Lower lobe of right lung (tissue), 2 donors: ENCODE measurements at places on chromosomes 7 and 10. TPM values are rescaled to one million over a fixed set of nuclear protein-coding genes. Genes with fewer than 3 reads are reported as not detected.

The MLLT10 gene
- total RNA-seq: 48.8 TPM

The STYXL1 gene
- 25.6 TPM for total RNA-seq

The WAPL gene
- 38.2 TPM for total RNA-seq

The C10orf143 gene
- 3.7 TPM for total RNA-seq

The TRIM50 gene
- total RNA-seq: not detected

The CALML3 gene
- not detected for total RNA-seq

The EN2 gene
- not detected for total RNA-seq

The MSS51 gene
- 2.7 TPM for total RNA-seq

The METTL27 gene
- 4.0 TPM for total RNA-seq

The CRYGN gene
- total RNA-seq: not detected

The ZDHHC6 gene
- 36.4 TPM for total RNA-seq

The TRIM73 gene
- total RNA-seq: 5.6 TPM

- no peak overlapping the region for H3K27ac ChIP-seq
- no peaks in the 10 kb centered on the region for H3K4me1 ChIP-seq
- peak; percentile 39 for DNase-seq
- no peak overlapping the region for H3K4me3 ChIP-seq
- peaks cover 28% of the 10 kb centered on the region for H3K27me3 ChIP-seq
Measured at GRCh38 chr7:363626-364025, 73.7 kb downstream of the FOXL3 start.

GRCh38 chr7:77944183-77945182, 145.9 kb downstream of the PHTF2 start:
- no peak overlapping the region for H3K4me3 ChIP-seq
- no peaks in the 10 kb centered on the region for H3K4me1 ChIP-seq
- no peak overlapping the region for H3K27ac ChIP-seq
- no peak for DNase-seq
- no peaks in the 10 kb centered on the region for H3K27me3 ChIP-seq

DNA sequence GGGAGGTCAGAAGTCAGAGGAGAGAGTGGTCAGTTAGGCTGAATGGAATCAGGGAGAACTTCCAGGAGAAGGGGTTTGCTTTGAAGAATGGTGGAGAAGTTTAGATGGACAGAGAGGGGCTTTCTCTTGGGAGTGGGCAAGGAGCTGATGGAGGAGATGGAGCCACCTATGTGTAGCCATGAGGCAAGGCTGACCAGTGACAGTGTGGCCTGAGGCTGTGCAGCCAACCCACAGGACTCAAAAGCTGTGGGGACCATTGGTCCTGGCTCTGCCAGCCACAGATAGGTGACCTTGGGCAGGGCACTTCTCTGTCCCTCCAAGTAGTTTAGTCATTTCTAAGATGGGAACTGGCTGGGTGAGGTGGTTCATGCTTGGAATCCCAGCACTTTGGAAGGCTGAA, 18.7 kb downstream of the NEURL1 start:
- H3K27ac ChIP-seq: no peak overlapping the region
- H3K4me3 ChIP-seq: no peak overlapping the region
- no peaks in the 10 kb centered on the region for H3K36me3 ChIP-seq
- peaks cover 8% of the 10 kb centered on the region for H3K27me3 ChIP-seq
- no peak for DNase-seq

DNA sequence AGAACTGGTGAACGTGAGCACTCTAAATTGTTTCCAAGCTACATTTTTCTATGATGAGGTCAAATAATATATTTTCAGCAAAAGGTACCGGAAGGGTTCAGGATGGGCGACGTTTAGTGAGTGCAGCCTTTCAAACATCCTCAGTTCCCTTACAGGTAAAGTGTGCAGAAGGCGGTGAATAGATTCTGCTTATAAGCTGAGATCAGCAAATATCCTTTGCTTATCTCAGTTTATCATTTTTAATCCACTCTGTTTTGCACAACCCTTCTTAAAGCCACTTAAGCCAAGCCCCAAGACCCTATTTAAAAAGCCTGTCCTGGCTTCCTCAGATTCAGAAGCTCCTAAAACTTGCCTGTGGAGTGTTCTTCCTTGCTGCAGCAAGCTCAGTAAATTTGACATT, 103.1 kb upstream of the DGKB start:
- H3K4me1 ChIP-seq: no peaks in the 10 kb centered on the region
- H3K4me3 ChIP-seq: no peak overlapping the region
- no peaks in the 10 kb centered on the region for H3K27me3 ChIP-seq
- H3K36me3 ChIP-seq: no peaks in the 10 kb centered on the region
- no peak for DNase-seq

GRCh38 chr7:57414415-57414814, 35.6 kb upstream of the ZNF716 start:
- DNase-seq: no peak
- no peaks in the 10 kb centered on the region for H3K4me1 ChIP-seq
- no peak overlapping the region for H3K4me3 ChIP-seq
- no peaks in the 10 kb centered on the region for H3K36me3 ChIP-seq
- no peaks in the 10 kb centered on the region for H3K27me3 ChIP-seq

- H3K4me3 ChIP-seq: no peak overlapping the region
- peak; percentile 76 for DNase-seq
Measured at GRCh38 chr10:112394475-112394875, 20.6 kb downstream of the ACSL5 start.

GRCh38 chr7:17581301-17581700, 282.8 kb downstream of the AHR start:
- no peaks in the 10 kb centered on the region for H3K36me3 ChIP-seq
- H3K27me3 ChIP-seq: no peaks in the 10 kb centered on the region
- H3K4me1 ChIP-seq: no peaks in the 10 kb centered on the region
- no peak for DNase-seq
- no peak overlapping the region for H3K27ac ChIP-seq
- H3K4me3 ChIP-seq: no peak overlapping the region

DNA sequence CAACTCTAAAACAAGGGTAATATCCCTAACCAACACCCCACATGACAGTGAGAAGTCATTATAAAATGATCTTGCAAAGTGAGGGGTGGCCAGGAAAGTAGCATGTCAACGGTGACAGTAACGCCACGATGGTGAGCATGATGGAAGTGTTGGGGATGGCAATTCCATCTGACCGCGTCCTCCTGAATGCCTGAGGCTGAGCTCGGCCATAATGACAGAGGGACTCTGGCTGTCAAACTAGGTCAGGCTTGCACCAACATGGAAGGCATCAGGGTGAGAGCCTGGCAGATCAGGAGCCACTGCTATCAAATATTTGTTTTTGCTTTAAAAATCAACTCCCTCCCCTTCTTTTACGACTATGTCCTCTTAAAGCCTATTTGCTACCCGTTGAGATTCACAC, 55.7 kb upstream of the EFCAB10 start:
- no peaks in the 10 kb centered on the region for H3K4me1 ChIP-seq
- H3K27ac ChIP-seq: no peak overlapping the region
- H3K4me3 ChIP-seq: no peak overlapping the region
- H3K27me3 ChIP-seq: no peaks in the 10 kb centered on the region

- H3K27ac ChIP-seq: no peak overlapping the region
- no peaks in the 10 kb centered on the region for H3K27me3 ChIP-seq
- no peak for DNase-seq
- H3K4me1 ChIP-seq: no peaks in the 10 kb centered on the region
- no peaks in the 10 kb centered on the region for H3K36me3 ChIP-seq
Measured at GRCh38 chr10:11403116-11403515, 208.3 kb downstream of the USP6NL start.

- H3K4me3 ChIP-seq: no peak overlapping the region
- no peak for DNase-seq
- no peak overlapping the region for H3K27ac ChIP-seq
- H3K27me3 ChIP-seq: no peaks in the 10 kb centered on the region
- H3K4me1 ChIP-seq: peaks cover 4% of the 10 kb centered on the region
Measured at GRCh38 chr7:107605218-107605815, 25.3 kb downstream of the BCAP29 start.

DNA sequence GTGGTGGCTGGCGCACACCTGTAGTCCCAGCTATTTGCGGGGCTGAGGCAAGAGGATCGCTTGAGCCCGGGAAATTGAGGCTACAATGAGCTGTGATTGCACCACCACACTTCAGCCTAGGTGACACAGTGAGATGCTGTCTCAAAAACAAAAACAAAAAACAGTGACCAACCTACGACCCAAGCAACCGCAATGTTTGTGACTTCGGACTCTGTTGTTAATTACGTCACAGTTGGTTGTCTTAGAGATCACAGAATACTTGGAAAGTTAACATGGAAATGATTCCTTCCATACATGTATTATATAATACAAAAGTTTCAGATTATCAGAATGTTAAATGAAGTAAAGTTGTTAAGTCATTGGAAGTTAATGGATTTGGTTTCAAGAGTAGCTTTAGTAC, 106.2 kb downstream of the REEP3 start:
- H3K36me3 ChIP-seq: no peaks in the 10 kb centered on the region
- H3K4me1 ChIP-seq: peaks cover 40% of the 10 kb centered on the region
- H3K4me3 ChIP-seq: no peak overlapping the region
- DNase-seq: no peak
- no peak overlapping the region for H3K27ac ChIP-seq
- no peaks in the 10 kb centered on the region for H3K27me3 ChIP-seq

- peaks cover 88% of the 10 kb centered on the region for H3K36me3 ChIP-seq
- no peak for DNase-seq
- peaks cover 5% of the 10 kb centered on the region for H3K4me1 ChIP-seq
- H3K27me3 ChIP-seq: no peaks in the 10 kb centered on the region
Measured at GRCh38 chr7:158754746-158755444, 50.3 kb upstream of the NCAPG2 start.

- no peaks in the 10 kb centered on the region for H3K27me3 ChIP-seq
- DNase-seq: no peak
- H3K4me1 ChIP-seq: no peaks in the 10 kb centered on the region
- no peak overlapping the region for H3K4me3 ChIP-seq
- H3K27ac ChIP-seq: no peak overlapping the region
Measured at GRCh38 chr7:3028071-3028757, 15.5 kb downstream of the CARD11 start.

DNA sequence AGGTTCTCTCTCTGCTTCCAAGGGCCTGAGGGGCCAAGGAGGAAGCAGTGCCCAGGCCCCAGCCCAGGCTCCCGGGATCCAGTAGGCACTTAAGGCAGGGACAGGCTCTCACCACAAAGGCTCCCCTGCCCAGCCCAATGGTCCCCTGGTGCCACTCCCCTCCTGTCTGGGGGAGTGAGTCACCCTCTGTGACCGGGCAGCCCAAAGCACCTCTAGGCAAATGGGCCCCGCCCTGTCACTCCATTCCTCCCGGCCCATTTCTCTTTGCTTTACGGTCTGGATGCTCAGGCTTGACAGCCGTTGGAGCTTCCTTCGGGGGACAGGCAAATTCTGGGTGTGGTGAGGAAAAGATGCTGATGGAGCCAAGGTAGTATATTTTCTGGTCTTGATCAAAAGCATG, at the start of gene CALHM3:
CALHM3 (minus strand) TSS at position 106 of the 400 bp plus-strand sequence. CDS start 208 bp downstream, outside the sequence.
- H3K27me3 ChIP-seq: no peaks in the 10 kb centered on the region
- no peak within 1 kb of the TSS for H3K4me3 ChIP-seq
- no peaks in the 10 kb centered on the region for H3K4me1 ChIP-seq
- H3K36me3 ChIP-seq: no peaks in the 10 kb centered on the region
- no peak within 1 kb of the TSS for H3K27ac ChIP-seq

GRCh38 chr7:144048648-144049047, at the start of gene OR2A5:
TSS of gene OR2A5 (plus strand) at chr7:144048948. CDS start at chr7:144050402, 1,454 bp downstream.
- no peak for DNase-seq
- no peak within 1 kb of the TSS for H3K4me3 ChIP-seq
- no peaks in the 10 kb centered on the region for H3K36me3 ChIP-seq

- DNase-seq: peak; percentile 16
- H3K4me1 ChIP-seq: no peaks in the 10 kb centered on the region
- H3K27me3 ChIP-seq: peaks cover 66% of the 10 kb centered on the region
- no peak overlapping the region for H3K27ac ChIP-seq
- no peaks in the 10 kb centered on the region for H3K36me3 ChIP-seq
Measured at GRCh38 chr7:155362380-155363145, 64.9 kb downstream of the INSIG1 start.
